ENCODE measurements at places on chromosomes 2 and 18. TPM values are rescaled to one million over a fixed set of nuclear protein-coding genes. Genes with fewer than 3 reads are reported as not detected.

DNA sequence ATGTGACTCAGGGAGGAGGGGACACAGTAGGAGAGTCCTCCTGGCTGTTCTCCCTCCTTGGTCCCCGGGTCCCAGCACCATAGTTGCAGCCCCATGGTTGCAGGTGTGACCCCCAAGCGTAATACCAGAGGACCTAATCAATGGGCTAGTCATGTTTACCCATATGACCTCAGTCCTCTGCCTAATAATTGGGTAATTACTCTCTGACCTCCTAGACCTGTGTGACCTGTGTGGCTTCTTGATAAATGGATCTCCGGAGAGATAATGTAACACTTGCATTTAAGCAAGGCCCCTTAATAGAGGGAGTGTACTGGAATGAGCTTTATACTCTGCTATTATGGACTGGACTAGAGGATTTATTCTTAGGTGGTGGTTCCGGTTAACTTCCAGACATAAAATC, 32.2 kb upstream of the GMCL1 start:
- DNase-seq: no peak

DNA sequence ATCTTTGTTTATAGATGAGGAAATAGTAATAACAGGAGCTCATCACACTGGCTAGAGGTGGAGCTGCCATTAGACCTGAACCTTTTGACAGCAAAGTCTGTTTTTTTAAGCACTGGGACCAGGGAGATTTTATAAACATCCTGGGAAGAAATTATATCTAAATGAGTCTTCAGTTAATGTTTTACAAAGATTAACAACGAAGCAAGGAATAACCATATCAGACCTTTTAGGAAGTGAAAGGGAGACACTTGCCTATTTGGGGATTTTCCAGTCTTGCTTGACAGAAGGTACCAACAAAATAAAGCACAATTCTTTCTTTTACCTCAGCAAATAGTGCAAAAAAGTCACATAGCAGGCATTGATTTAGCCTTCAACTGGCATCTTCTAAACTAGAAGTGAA, 777.0 kb downstream of the CPS1 start:
- DNase-seq: no peak

DNA sequence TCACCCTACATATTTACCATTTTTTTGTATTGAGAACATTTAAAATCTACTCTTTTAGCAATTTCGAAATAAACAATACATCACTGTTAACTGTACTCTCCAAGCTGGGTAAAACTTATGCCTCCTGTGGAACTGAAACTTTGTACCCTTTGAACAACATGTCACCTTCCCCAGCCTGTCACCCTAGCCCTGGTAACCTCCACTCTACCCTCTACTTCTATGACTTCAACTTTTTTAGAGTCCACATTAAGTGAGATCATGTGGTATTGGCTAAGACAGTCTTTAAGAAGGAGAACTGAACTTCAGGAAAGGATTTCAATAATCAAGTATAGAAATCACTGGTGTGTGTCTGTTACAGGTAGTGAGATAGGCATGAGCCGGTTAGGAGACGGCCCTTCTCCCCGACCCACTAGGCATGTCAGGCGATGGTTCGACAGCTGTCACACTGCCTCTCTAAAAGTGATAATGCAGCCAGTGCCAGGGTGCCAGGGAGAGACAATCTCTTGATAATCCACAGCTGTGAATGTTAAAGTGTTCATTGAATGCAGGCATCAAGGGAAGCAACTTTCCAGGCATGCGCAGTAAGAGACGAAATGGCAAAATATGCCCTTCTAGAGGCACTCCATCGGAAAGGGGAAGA, 74.6 kb upstream of the RNF152 start:
- no peak for DNase-seq

Gene APLF
- total RNA-seq: 7.3 TPM

- DNase-seq: no peak
Measured at GRCh38 chr2:224983712-224984554, 58.3 kb downstream of the DOCK10 start.

DNA sequence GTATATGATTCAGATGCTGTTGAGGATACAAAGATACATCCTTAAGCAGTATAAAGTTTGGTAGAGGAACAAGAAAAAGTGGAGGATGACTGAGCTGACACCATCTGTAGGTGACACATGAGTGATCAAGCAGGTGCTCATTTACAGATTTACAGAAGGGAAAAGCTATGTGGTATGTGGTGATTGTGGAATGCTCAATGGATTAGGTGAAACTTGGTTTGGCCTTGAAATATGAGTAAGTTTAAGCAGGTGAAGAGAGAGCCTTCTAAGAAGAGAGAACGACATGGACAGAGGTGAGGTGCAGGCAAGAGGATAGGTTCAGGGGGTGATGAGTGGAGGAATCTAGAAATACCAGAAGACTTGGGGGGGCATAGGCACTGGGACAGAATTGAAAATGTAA, 5.9 kb downstream of the ASXL3 start:
- DNase-seq: no peak
